Right forelimb (tissue), 1 donor: ENCODE measurements at places on chromosomes 6 and 20.

DNA sequence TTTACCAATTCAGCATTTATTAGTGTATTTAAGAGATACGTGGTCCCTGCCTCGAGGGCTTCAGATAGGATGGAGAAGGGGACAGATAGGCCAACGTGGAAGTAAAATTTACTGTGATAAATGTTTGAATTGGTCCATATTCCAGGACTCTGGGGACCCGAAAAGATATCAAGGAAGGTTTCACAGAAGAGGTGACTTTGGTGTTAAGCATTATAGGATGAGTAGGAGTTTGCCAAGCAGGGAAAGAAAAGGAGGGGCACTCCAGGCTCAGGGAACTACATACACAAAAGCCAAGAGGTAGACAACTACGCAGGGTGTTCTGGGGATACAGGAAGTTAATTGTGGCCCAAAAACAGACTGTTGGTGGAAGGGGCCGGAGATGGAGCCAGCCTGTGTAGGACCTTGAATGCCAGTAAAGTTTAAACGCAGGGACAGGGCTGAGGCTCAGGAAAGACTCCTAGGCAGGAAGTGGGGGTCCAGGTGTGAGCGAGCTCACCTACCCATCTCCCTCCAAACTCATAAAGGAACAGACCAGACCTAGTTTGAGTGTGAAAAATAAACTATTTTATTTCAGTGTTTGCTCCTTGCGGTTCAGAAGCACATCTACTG lies 37.0 kb downstream of the TGM2 start:
- DNase-seq, result peak; percentile 11

DNA sequence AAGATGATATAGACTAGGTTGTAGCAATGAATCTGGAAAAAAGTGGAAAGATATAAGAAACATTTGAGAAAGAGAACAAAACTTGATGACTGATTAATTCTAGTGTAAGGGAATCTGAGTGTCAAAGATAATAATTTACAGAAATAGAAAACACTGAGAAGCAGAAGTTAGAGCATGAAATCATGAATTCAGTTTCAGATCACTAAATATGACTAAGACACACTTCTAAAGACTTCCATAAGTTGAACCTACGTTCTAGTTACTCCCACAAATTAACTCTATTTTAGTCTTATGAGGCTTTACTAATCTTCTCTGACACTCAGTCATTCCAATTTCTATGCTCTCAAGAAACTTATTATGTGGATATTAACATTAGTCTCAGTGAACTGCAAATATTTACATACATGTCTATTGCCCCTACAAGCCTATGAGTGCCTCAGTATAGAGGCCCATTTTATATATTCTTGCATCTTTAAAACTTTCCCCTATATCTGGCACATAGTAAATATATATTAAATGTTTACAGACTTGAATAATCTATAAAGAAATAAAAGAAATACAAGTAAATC lies 30.4 kb downstream of the IBTK start:
- DNase-seq, result no peak

GRCh38 chr6:10771371-10771894 lies 23.8 kb downstream of the TMEM14B start:
- DNase-seq, result no peak

DNA sequence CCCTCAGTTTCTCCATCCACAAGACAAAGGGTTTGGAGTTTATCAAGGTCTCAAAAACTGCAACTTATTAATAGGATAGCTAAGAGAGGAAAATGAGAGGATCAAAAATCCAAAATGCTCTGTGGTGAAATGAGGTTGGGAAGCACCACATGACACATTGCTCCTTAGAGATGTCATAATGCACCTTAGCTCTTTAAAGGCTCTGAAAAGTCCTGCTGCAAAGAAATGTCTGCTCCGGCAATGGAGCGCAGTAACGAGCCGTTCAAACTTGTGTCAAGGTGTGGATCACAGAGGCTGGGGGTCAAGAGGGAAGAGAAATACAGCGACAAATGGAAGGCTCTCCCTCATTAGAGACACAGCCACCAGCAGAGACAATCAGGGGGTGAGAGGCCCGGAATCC lies 53.1 kb downstream of the BMP7 start:
- DNase-seq, result no peak

GRCh38 chr6:139600343-139600742 lies 225.9 kb upstream of the CITED2 start:
- no peak for DNase-seq

DNA sequence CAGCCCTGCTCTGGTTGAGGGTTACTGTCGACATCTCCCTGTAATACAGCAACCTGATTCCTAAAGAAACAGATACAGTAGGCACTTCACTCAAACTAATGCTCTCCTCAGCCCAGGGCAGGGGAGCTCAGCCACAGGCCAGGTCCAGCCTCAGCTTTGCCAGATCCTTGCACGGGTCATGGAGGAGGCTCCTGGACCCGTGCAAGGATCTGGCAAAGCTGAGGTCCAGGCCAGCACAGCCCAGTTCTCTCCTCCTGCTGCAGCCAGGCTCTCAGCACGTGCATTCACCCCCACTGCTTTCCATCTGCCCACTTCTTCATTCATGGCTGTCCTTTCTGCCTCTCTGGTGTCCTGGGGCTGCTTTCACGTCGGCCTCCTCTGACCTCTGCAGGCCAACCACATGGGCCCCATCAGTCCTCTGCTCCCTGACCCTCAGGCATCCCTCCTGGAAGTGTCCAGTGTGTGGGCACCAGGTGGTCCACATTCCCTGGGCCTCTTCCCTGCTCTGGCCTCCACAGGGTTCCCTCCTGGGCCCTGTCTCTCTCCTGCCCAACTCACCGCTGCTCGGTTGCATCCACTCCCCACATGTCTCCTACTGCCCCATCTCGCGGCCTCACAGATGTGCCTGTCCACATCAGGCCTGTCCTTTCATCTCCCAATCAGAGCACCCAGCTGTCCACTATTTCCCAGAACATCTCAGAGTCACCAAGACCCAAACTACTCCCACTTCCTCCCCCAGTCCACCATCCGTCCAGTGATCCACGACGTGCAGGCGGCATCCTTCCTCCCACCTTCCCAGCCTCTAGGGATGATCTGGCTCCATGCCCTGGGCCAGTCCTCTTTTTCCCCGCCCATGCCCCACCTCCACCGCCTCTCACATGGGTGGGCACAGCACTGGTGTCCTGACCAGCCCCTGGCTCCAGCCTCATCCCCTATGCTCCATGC lies 11.8 kb upstream of the CD93 start:
- DNase-seq, result no peak

DNA sequence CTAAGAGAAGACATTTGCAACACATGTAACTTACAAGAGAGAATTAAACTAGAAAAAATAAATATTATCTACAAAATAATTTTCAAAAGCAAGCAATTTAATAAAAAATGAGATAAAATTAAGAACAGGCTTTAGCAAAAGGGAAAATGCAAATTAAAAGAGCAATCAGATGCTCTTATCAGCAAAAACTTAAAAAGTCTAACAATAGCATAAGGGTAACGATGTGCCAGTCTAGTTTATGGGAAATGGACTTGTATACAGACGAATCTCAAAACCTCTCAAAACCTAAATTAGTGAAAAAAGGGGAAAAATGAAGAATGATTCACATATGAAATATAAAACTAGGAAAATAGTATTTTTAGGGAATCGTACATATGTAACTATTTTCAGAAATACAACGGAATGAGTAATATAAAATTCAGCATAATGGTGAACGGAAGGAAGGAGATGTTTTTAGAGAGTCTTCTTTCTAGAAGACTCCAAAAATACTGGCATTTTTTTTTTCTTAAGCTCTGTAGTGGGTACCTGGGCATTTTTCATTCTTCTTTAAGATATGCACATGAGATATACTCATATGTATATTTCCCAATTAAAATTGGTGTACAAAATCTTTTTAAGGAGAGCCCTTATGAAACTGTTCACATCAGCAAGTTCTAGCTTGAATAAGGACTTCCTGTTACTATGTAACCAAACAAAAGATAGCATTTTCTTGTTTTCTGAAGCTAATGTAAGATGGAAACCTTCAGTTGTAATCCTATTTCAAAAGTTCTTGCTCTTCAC lies 927 bp upstream of the MANEA start:
- no peak for DNase-seq

DNA sequence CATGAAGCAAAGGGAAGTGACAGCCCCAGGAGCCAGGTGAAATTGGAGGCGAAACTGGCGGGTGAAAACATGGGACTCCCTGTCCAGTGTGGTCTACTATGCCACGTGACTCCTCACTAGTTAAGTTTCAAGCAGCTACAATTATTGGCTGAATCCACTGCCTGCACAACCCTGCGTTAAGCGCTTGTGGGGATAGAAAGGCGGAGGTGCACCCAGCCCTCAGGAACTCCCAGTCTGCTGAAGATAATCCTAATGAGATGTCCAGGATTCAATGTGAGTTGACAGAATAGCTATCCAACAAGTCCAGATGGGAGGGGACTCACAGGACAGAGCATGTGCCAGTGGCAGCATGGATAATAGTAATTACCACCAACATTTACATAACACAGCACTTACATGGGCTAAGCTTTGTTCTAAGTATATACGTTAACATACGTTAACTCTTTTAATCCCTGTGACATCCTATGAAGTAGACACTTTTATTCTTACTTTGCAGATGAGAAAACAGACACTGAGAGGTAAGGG lies 1.8 kb downstream of the MOCS1 start:
- DNase-seq, result no peak

- no peak for DNase-seq
These were observed 201.5 kb downstream of the ZFAND3 start for GRCh38 chr6:38021029-38021428.
